ENCODE measurements at places on chromosomes 3 and 15.

GRCh38 chr15:51661072-51661471 lies 20.2 kb upstream of the SCG3 start:
- no peak for DNase-seq

GRCh38 chr3:108406661-108407206 lies 103.7 kb downstream of the MYH15 start:
- no peak for DNase-seq

DNA sequence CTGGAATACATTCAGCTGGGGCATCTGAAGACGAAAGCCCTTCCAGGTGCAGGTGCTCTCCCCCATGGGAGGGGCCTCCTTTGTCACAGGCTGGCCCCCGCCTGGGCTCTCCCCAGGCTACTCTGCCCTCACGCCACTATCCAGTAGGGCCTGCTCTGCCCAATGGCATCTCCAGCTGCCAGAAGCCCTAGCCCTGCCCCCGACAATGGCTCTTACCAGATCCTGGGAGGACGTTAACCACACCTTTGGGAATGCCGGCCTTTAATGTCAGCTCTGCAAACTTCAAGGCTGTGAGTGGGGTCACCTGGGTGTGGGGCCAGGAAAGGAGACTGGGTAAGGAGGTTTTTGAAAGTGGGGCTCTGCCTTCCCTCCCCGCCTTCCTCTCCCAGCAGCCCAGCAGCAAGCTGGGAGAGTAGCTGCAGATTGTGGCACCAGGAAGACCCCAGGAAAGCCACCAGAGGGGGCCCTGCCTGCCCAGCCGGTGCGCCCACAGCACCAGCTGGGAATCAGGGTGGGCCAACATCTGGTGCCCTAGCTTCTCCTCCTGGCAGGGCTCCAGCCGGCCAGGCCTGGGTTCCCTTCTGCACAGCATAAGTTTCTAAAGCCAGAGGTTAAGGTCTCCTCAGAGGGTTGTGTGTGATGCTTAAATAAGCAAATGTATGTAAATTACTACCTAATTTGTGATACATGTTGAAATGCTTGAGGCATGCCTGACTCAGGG lies 40.4 kb upstream of the SLC41A3 start:
- DNase-seq, result no peak

DNA sequence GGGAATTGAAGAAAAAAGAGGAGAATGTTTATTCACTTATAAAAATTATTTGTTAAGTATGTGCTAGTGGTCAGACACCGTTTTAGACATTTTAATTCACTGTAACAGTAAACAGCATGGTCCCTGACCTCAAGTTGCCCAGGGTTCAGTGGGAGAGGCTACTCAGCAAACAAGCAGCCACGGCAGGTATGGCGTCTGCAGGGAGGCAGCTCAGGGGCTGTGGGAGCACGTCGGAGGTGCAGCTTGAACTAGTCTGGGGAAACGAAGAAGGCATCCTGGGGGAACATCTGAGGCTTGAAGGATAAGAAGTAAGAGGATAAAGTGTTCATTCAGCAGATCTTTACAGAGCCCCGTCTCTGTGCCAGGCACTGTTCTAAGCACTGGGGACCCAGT lies 66.0 kb downstream of the CRTC3 start:
- no peak for DNase-seq

DNA sequence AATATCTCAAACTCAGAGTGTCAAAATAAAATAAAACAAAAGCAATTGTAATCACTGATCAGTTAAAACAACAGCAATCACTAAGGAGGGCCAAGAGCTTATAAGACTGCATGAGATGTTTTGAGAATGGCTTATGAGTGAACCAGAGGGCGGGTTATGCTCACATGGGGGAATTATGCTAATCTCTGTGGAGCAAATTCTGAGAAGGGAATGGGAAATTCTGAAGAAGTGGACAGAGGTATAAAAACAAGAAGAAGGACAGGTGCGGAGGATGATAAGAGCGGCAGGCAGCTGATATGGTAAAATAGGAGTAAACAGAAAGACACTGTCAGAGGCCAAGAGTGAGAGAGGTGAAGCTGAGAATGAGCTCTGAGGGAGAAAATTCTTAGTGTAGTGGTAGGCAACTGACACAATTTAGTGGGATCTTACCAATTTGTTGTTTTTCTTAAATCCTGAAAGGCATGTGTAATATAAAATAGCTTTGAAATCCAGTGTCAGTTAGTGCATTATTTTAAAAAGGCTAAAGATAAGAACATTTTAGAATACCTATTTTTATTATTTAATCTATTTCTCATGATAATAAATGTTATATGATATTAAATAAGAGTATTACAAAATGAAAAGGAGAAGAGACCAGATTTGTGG lies 133.8 kb downstream of the SPATA16 start:
- DNase-seq, result no peak

DNA sequence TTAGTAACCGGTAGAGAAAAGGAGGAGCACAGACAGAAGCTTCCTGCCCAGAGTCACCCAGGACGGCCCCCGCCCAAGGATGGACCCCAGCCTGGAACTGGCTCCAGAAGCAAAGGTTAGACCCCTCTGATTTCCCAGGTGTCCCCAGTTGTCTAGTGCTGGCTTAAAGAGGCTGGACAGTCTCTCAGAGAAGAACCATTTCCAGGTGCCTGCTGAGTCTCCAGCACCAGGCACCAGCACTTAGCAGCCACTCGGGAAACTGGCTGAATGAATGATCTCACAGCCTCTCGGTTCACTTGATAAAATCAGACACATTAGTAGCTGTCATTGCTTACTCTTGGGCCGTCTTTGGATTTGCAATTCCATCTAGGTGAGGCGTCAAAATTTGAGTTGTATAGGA lies 139.7 kb upstream of the HES1 start:
- no peak for DNase-seq

- no peak for DNase-seq
Observed at GRCh38 chr15:38508647-38509046, 54.7 kb downstream of the FAM98B start.

DNA sequence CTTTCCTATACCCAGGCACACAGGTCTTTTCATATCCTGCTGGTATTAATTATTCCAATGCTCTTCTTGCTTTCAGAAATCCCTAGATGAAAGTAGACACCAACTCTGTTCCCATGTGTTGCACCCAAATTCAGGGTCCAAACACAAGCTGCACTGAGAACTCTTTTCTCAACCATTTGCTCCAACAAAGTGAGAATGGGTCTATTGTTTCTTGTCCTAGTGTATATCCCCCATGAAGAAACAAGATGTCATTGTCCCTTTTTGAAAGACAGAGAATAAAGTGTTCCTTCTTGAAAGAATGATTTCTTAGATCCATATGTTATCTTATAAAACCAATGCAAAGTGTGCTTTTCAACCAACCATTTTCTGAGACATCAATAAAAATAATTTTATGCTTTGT lies 353.7 kb downstream of the CNTN6 start:
- no peak for DNase-seq

- DNase-seq, result no peak
Observed at GRCh38 chr15:72047020-72047419, 70.9 kb downstream of the MYO9A start.
